ENCODE measurements at places on chromosomes 2 and 18.

DNA sequence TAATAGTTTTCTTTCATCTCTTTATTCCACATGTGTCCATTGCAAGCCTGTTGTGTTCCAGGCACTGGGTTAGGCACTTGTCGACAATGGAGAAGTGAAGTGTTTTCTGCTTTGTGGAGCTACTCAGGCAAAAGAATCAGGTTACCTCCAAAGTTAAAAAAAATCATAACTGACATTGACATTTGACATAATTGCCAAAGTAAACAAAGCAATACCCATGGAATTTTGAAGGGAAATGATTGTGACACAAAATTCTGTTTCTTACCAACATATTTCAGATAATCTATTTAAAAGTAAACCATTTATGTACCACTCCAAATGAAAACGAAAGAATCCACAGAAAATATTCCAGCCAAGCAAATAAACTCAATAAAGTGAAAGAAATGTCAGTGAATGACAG lies 6.4 kb upstream of the TGFA start:
- no peak for DNase-seq
- H3K4me3 ChIP-seq: no peak overlapping the region
- peaks cover 41% of the 10 kb centered on the region for H3K4me1 ChIP-seq

- no peaks in the 10 kb centered on the region for H3K4me1 ChIP-seq
- DNase-seq: no peak
- H3K27me3 ChIP-seq: no peaks in the 10 kb centered on the region
- no peaks in the 10 kb centered on the region for H3K36me3 ChIP-seq
- H3K27ac ChIP-seq: no peak within 1 kb of the TSS
- no peak within 1 kb of the TSS for H3K4me3 ChIP-seq
Observed at GRCh38 chr18:68797871-68798270, at the start of gene CCDC102B. CCDC102B (plus strand) TSS chr18:68798080; CDS start chr18:68836764, 38,684 bp downstream.

GRCh38 chr18:48776641-48777025 lies 174.1 kb downstream of the SMAD7 start:
- no peaks in the 10 kb centered on the region for H3K27me3 ChIP-seq
- peaks cover 29% of the 10 kb centered on the region for H3K4me1 ChIP-seq
- H3K4me3 ChIP-seq: no peak overlapping the region
- DNase-seq: no peak
- no peak overlapping the region for H3K27ac ChIP-seq
- peaks cover 9% of the 10 kb centered on the region for H3K36me3 ChIP-seq

- no peak for DNase-seq
- no peaks in the 10 kb centered on the region for H3K27me3 ChIP-seq
- no peaks in the 10 kb centered on the region for H3K4me1 ChIP-seq
- H3K36me3 ChIP-seq: peaks cover 18% of the 10 kb centered on the region
- H3K27ac ChIP-seq: no peak overlapping the region
Observed at GRCh38 chr2:48380989-48381625, 148.8 kb upstream of the STON1 start.
